Activated naive CD4-positive, alpha-beta T cell treated with Interleukin-2 at 50 U/mL for 16 hours (primary cell): ENCODE measurements at places on chromosomes 6 and 20.

GRCh38 chr20:60152792-60153191, 194.6 kb downstream of the CDH26 start:
- no peak for DNase-seq

GRCh38 chr6:69232911-69233448, 563.8 kb downstream of the LMBRD1 start:
- peak; percentile 38 for DNase-seq

DNA sequence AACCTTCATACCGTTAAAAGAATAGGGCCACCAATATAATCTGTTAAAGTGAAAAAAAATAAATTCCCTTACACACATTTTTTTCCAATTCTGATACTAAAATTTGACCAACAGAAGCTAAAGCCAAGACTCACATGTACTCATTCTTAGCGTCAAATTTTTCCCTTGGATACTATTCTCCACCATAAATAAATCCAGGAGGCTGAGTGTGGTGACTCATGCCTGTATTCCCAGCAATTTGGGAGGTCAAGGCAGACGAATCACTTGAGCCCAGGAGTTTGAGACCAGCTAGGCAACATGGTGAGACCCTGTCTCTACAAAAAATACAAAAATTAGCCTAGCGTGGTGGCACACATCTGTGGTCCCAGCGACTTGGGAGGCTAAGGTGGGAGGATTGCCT, 43.9 kb downstream of the SCML4 start:
- DNase-seq = no peak

DNA sequence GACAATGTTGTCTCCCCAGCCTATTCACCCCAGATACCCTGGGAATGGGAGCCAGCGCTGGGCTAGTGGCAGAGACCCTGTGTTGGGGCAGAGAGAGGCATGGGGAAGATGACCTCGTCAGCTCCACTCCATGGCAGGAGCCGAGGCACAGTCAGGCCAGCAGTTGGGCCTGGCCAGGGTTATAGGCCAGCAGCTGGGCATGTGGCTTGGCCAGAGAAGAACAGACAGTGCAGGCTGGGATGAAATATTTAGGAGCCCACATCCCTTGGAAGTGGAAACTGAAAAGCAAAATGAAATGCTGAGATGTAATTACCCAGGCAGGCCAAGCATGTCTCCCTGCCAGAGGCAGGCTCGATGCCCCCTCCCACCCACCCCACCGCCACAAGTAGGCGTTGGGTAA, 70.0 kb downstream of the GRM4 start:
- DNase-seq = no peak

DNA sequence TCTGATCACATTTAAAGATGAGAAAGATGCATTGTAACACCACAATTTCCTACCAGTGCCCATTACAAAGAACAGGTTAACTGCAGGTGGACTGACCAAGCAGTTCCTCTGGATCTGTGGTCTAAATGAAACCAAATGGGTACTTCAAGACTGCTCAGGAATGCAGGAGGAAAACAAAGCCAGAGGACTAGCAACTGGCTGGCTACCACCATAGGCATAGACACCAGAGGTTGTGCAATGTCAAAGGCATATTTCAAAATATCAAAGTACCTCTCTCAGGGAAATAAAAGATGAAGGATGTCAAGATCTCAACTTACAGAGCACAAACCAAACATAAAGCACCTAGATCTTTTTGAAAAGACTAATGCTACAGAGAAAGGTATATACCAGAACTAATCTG, 65.5 kb downstream of the GMDS start:
- no peak for DNase-seq

GRCh38 chr20:33443006-33443511, 504 bp downstream of the SNTA1 start:
- peak; percentile 34 for DNase-seq

DNA sequence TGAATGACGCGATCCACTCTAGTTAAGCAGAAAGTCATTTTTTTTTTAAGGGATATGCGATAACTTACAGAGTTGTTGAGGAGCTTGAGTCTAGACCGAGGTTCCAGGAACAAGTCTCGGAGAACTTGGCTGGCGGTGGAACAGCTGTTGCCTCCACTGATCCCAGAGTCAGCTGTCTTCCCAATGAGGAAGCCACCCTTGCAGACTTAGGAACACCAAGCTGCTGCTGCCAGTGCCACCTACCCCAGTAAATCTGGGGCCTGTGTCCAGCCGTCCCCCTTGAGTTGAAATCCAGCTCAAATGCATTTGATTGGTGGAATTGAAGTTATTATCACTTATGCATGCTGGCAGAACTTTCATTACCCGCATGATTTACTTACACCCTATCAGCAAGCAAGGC, 6.7 kb downstream of the PFDN4 start:
- no peak for DNase-seq

DNA sequence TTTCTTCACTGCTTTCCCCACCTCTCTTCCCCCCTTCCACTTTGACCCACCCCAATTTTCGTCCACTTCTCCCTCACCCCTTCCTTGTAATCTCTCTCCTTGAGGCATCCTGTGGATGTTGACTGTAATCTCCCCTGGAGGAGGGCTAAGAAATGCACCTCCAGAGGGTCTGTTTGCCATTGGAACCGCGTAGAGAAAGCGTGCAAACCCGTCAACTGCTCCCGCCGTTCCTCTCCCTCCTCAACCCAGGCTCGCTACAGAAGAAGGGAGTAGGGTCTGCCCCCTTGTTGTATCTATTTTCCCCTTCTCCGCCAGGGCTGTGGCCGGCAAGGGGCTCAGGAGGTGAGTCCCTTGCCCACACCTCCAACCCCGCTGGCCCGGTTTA, 502 bp upstream of the HTR1E start:
- no peak for DNase-seq

GRCh38 chr6:147169529-147169928, 34.7 kb upstream of the STXBP5 start:
- no peak for DNase-seq

GRCh38 chr20:62574230-62574993, 67.9 kb upstream of the SLCO4A1 start:
- DNase-seq = no peak

GRCh38 chr6:20313960-20314530, 87.6 kb upstream of the E2F3 start:
- no peak for DNase-seq

GRCh38 chr6:11494786-11495564, 42.6 kb upstream of the TMEM170B start:
- DNase-seq = no peak

GRCh38 chr20:1809131-1809572, 86.1 kb upstream of the SIRPA start:
- DNase-seq = no peak

GRCh38 chr6:24148154-24148570, 22.1 kb downstream of the NRSN1 start:
- DNase-seq = no peak

- no peak for DNase-seq
Observed at GRCh38 chr6:145534989-145535388, 200.3 kb downstream of the EPM2A start.

- no peak for DNase-seq
Observed at GRCh38 chr6:33882154-33882553, 78.4 kb upstream of the MLN start.

GRCh38 chr6:134282816-134283215, 35.1 kb downstream of the SGK1 start:
- DNase-seq = no peak

DNA sequence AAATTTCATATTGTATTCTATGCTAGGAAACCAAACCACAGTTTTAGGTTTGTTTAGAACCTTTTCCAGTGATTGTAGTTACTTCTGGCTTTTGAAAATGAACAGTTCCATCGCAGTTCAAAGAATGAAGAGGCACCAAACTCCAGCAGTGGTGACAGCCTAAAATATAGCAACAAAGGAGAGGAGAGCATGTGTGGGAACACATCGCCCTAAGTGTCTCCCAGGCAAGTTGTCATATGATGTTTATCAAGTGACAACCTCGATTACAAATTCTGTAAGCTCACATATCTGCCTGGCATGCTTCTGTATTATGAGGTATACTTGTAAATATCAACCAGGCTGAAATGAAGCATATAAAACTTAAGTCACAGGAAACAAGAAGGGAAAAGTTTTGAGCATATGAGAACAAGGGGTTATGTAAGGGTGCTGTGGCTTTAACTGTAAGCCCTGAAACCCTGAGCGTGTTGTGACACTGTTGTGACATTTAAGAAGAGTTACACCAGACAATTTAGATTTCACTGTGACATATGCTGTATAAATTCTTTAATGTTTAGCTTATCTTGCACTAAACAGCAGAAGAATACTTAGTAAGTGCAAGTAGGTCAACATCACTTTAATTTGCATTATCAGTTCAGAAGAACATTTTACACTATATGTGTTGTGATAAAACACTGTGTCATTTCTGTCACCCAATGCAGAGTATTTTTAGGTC, 29.1 kb upstream of the FBXL4 start:
- no peak for DNase-seq

GRCh38 chr20:62837790-62838127, 20.9 kb downstream of the COL9A3 start:
- DNase-seq = no peak

- DNase-seq = no peak
Observed at GRCh38 chr6:112281821-112282615, 27.7 kb upstream of the LAMA4 start.

DNA sequence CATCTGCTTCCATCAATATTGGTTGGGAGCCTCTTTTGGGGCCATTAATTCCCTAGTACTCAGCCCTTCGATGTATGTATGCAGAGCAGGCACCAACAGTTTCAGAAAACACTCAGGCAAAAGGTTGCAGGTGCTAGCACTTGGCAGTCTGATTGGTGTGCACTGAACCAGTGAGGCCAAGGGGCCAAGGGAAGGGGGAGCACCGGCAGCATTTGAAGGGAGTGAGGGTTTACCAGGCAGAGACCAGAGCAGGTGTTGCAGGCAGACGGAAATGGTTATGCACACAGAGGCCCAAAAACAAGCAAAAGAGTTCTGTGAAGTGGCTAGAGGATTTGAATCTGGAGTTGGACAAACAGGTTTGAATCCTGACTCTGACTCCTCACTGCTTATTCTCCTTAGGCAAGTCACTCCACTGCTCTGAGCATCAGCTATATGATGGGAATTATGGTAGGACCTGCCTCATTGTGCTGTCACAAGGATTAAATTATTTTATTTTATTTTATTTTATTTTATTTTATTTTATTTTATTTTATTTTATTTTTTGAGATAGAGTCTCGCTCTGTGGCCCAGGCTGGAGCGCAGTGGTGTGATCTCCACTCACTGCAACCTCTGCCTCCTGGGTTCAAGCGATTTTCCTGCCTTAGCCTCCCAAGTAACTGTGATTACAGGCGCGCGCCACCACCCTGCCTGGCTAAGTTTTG, 58.1 kb upstream of the SHLD1 start:
- no peak for DNase-seq

- no peak for DNase-seq
Observed at GRCh38 chr20:41534170-41534569, 84.0 kb downstream of the CHD6 start.

- no peak for DNase-seq
Observed at GRCh38 chr6:105791583-105792318, 294.4 kb upstream of the PRDM1 start.

DNA sequence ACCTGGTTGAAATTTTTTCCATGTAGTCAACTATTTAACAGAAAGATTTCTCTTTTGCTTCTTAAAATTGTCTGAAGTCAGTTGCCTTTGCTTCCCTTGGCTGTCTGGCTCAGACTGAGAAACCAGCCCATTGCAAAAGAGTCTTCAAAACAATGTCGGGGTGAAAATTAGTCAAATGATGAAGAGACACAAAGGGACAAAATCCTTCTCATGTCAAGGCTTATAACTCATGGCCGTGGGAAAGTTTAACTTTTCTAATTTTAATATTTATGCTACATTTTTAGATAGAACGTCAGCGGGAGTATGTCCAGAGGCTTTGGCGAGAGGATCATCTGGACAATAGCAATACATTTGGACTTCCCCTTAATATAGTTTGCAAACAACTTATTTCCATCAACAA, 127.2 kb downstream of the CD164 start:
- no peak for DNase-seq

- no peak for DNase-seq
Observed at GRCh38 chr6:48423640-48424365, 312.8 kb upstream of the PTCHD4 start.

DNA sequence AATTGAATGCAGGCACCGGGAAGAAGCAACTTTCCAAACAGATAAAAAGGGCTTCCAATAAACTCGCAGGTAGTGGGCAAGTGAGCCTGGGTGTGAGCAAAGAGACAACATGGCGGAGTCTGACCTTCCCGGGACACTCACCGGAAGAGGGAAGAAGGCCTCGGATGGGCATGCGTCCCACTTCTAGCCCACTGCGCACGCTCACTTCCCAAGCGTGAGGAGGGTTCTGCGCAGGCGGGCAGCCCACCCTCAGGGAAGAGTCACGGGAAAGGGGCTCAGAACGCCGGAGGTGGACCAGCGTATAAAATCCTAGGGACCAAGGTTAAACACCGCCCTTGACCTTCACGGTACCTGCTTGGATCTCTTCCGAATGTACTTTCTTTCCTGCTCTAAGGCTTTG, 95.5 kb upstream of the AFDN start:
- no peak for DNase-seq

DNA sequence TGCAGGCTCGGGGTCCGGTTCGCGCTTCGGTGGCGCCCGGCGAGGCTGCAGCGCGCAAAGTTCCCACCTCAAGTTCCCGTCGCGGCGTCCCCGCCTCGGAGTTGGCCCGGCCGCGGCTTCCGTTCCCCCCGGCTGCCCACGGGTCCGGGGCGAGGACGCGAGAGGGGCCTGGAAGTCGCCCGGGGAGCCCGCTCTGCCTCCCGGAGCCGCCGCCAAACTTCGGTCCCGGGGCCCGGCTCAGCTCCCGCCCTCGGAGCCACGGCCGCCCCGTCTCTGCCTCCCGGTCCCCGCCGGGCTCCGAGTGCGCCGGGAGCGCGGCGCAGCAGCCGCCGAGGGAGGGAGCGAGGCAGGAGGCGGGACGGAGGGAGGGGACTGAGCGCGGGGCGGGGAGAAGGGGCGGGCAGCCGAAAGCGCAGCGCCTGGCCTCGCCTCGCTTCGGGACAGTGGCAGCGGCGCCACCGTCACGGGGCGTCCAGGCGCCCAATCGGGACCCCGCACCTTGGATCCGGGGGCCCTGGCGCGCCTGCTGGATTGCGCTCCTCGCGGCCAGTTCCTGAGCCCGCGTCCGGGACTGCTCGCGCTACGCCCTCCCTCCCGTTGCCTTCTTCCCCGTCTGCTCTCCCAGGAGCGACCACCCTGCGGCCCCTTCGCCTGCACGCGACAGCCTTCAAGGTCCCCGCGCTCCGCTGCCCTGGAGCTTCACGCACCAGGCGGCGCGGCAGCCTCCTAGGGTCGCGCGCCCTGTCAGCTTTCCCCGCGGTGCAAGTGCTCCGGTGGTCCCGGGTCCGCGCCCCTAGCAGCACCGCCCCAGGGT, at the start of gene KCNG1:
Gene KCNG1 (minus strand): TSS at position 305 of the 814 bp plus-strand sequence. CDS start 12,769 bp downstream, outside the sequence.
- DNase-seq = peak; percentile 54
